CD4-positive, alpha-beta T cell treated with Interferon gamma for 1 hour (primary cell): ENCODE measurements at places on chromosomes 6 and 20.

DNA sequence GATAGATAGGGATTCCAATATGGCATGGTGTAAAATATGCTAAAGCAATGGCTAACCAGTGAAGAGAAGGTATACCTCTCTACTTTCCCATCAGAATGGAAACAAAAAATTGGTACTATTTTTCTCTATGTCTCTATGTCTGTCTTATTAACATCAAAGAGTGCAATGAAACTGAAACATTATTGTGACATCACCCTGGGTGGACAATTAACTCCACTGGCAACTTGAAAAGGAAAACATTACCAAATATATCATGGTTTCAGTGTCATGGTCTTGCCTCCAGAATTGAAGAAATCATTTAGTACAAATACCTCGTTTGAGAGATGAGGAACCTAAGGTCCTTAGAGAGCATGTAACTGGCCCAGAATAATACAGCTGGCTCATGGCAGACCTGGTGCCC, 1132.5 kb upstream of the MAP3K7 start:
- DNase-seq: no peak

DNA sequence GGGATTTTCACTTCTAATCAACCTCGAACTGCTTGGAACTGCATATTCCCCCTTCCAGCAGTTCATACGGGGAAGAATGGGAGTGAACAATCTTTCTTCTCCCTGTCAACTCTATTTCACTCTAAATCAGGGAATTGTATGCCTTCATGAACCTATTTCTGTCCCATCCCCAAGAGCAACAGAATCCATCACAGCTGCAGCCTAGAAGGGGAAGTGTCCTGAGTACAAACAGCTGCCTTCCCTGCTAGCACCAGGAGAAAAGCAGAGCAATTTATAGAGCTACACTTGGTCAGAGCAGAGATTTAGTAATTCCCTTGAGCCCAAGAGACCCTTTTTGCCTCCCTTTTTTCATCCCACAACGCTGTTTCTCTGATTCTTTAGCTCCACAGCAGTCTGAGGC, 208.4 kb downstream of the ADGRG6 start:
- no peak for DNase-seq

DNA sequence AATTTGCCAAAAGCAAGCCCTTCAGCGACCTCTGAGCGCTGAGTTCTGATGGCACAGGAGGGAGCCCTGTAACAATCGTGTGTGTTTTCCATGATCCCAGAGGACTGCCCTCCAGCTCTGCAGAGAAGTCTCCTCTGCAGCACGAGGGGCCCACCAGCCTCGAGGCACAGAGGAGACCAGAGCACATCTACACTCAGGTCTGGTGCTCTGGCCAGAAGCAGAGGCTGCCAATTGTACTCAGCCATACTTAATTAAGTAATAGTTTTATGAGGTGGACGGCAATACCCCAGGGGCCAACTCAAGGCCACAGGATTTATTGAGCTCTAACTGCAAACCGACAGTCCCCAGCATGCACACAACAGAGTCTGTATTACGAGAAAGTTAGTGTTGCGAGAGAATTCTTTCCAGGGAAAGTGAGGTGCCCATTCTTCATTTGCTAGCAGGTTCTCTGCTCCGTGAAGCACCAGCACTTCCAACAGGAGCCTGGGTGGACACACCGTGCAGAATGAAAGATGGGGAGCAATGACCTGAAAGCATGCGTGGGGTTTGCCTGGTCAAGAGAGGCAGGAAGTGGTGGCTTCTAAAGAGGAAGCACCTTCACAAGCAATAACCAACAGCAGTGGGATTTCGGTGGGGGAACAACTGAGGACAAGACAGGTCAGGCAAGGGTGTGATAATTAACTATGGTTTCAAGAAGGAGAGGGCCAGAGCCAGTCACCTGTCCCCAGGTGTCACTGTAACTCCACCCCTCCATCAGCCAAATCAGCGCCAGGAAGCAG, 92.8 kb upstream of the FOXC1 start:
- no peak for DNase-seq

DNA sequence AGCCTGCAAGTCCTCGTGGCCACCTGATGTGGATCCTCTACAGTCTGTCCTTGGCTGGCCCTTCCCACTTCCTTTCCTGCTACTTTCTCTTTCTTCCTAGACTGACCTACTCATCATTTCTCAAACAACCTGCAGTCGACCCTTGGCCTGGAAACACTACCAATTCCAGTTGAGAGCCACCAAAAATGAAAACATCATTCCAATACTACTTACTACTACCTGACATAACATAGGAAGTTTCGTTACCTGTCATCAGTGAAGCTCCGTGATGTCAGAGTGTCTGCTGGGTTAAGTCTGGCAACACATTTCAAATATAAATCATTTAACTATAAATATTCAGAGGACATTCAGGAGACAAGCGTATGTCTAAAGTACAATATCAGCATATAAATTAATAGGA, 13.8 kb downstream of the GZF1 start:
- no peak for DNase-seq

DNA sequence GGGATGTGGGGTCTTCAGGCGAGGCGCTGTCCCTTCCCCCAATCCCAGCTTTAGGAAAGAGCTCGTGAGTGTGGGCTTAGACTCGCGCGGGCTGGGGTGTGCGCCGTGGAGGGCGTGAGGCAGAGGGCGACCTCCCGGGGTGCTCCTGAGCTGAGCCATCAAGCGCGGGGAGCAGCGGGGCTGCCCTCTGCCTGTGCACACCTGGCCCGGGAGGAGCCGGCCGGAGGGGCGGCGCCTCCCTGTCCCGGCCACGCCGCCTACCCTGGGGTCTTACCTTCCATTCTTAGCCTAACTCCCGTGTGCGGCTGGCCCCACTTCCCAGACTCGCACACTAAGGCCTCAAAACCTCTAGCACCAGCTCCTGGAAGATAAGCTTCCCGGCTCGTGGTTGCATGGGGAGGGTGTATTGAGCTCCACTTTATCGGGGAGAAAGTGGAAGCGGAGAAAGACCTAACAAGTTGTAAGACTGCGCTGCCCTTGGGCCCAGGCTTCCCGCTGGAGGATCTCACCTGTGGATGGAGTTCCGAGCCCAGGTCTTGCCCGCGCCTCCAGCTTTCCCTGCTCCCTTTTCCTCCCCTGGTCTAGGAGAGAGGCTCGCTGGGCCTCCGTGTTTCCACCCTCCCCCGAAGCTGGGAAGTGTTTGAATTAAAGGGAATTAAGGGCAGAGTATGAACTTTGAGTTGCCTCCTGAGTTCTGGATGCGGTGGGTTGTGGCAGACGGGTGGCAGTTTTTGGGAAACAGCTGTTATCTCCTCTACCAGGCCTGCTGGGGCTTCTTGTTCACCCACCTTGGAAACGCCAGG, 1.2 kb downstream of the DNMT3B start:
- DNase-seq: no peak
